ENCODE measurements at places on chromosomes 3 and 15. TPM values are rescaled to one million over a fixed set of nuclear protein-coding genes. Genes with fewer than 3 reads are reported as not detected.

Gene CLDN16
- total RNA-seq, result 0.06 TPM

Gene YEATS2
- 8.8 TPM for total RNA-seq

Gene VWA5B2
- total RNA-seq, result 0.35 TPM

Gene DCBLD2
- 248 TPM for total RNA-seq

Gene KNG1
- total RNA-seq, result not detected

Gene DMXL2
- total RNA-seq, result 19.9 TPM

Gene PLSCR2
- total RNA-seq, result not detected

Gene MFGE8
- total RNA-seq, result 311 TPM

Gene ADGRG7
- not detected for total RNA-seq

Gene OCA2
- total RNA-seq, result 0.09 TPM

Gene LRRC34
- not detected for total RNA-seq

Gene SAXO2
- 3.6 TPM for total RNA-seq

Gene INTS14
- total RNA-seq, result 43.6 TPM
